SHP77 (cell line): ENCODE measurements at places on chromosomes 6 and 20.

DNA sequence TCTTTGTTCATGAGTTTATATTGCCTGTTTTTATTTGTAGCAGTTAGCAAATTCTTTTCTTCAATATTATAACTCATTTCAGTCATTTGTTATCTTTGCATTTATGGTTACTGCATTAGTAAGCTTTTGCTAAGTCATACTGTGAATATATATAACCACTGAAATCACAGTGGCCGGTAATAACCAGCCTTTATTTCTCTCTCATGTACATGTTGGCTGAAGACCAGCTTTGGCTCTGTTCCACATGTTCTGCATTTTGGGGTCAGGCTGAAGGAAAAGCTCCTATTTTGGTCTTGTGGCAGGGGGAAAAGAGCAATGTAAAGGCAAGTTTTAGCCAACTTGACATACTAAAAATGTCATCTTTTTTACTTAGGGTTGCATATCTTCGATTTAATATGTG is 276.3 kb downstream of the BCKDHB start:
- no peak for DNase-seq

GRCh38 chr6:484086-484745 is 92.7 kb downstream of the IRF4 start:
- DNase-seq: no peak

DNA sequence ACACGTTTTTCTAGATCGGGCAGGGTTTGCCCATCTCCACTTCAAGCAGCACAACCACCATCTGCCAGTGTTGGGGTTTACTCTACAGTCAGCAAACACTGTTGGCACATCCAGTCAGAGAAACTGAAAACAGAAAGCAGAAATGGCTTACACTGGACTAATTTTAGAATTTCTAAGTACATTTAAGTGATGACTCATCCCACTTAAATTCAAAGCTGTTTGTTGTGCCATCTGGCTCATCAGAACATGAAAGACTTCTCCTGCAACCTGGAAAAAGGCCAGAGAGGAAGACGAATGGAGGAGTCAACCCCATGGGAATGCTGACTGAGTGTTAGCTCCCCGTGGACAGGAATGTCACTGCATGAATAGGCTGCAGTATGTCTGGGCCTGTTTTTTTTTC is 21.8 kb downstream of the FAM209B start:
- peak; percentile 98 for DNase-seq

- no peak for DNase-seq
Measured at GRCh38 chr6:99560668-99561067, 7.8 kb downstream of the CCNC start.

- DNase-seq: no peak
Measured at GRCh38 chr20:32858701-32859372, at the start of gene EFCAB8. Gene EFCAB8 (plus strand): TSS chr20:32858923. CDS start chr20:32863793, 4,870 bp downstream.

DNA sequence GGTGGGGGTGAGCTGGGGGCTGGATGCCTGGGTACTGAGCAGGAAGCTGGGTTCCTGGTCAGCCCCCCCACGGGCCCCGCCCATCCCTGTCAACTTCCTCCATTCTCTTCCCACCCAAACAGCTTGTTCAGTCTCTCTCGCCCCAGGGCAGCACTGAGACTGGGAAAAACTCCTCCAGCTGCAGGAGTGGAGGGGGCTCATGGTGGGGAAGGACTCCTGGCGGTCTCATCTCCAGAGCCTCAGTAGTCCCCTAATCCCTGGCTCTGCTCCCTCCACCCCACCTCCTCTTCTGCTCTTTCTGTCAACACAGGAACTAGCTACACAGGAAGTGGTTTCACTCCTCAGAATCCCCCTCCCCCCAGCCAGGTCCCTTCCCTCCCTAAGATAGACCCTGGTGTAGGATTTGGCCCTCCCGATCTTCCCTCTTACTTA is at the start of gene GPSM3:
TSS of gene GPSM3 (minus strand) at position 36 of the 432 bp plus-strand sequence. CDS start 130 bp downstream, outside the sequence.
- DNase-seq: peak; percentile 86

DNA sequence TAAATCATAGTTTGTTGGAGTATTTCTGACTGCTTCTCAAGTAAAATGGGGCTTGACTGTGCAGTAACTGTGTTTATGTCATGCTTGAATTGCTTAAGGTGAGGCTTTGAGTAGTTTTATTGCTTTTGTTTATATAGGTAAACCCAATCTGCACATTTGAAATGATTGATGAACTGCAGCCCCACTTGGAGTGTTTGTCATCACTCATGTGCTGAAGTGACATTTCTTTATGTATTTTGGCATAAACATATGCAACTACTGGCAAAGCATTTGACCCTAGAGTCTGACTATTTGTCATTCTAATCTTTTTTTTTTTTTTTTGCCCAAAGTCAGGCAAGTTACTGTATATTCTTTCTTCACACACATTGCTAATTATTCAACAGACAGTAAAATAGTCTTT is 491.4 kb upstream of the POU3F2 start:
- no peak for DNase-seq

GRCh38 chr6:151681433-151682059 is 125.9 kb upstream of the ESR1 start:
- no peak for DNase-seq

DNA sequence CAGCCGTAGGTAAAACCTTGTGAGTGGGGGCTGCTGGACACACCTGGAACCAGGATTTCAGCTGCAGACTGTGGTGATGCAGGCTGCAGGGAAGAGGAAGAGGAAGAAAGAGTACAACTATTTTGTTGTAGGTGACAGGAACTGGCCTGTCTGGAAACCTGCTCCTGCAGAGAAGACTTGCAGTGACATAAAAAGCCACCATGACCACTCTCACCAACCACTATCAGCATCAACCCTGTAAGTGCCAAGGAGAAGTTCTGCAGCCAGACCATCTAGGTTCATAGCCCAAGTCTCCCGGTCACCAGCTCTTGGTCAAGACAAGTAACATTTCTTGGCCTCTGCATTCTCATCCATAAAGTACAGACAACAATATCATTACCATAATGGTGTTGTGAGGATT is 91.2 kb downstream of the PREX1 start:
- no peak for DNase-seq

DNA sequence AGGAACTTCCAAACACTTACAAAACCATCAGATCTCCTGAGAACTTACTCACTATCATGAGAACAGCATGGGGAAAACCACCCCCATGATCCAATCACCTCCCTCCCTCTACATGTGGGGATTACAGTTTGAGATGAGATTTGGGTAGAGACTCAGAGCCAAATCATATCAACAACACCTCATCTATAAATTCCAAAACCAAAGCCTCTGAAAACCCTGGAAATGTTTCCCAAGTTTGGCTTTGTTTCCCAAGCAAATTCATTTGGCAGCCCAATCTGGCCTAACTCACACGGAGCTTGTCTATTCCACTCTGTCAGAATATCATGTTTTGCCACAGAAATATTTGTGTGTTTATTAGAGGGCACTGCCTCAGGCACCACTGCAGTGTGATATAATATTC is 142.6 kb downstream of the COL9A1 start:
- DNase-seq: no peak

GRCh38 chr6:684831-685636 is 7.9 kb downstream of the EXOC2 start:
- DNase-seq: no peak

DNA sequence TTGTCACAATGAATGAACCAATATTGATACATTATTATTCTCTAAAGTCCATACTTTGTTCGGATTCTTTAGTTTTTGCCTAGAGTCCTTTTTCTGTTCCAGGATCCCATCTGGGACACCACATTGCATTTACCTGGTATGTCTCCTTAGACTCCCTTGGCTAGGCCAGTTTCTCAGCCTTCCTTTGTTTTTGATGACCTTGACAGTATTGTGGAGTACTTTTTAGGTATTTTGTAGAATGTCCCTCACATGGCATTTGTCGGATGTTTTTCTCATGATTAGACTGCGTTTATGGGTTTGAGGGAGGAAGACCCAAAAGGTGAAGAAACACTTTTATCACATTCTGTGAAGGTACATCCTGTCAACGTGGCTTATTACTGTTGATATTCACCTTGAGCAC is 16.9 kb downstream of the PPP1R14C start:
- no peak for DNase-seq

DNA sequence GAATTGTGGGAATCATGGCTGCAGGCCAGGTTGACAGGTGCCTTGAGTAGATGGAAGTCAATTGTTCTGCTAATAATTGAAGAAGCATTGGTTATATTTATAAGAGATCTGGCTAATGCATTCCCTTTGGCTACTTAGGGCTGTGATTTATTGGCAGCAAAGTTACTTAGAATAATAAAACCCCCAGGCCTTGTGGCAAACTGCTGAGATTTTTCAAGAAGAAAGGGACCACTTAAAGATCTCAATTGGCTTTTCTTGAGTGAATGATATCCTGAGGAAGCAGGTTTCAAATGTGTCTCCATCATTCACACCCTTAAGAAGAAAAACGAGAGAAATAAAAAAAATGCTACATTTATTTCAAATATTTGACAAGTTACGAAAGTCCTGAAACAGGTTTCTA is 27.4 kb downstream of the DDO start:
- DNase-seq: no peak

- DNase-seq: no peak
Measured at GRCh38 chr20:40197691-40198090, 491.3 kb downstream of the MAFB start.

DNA sequence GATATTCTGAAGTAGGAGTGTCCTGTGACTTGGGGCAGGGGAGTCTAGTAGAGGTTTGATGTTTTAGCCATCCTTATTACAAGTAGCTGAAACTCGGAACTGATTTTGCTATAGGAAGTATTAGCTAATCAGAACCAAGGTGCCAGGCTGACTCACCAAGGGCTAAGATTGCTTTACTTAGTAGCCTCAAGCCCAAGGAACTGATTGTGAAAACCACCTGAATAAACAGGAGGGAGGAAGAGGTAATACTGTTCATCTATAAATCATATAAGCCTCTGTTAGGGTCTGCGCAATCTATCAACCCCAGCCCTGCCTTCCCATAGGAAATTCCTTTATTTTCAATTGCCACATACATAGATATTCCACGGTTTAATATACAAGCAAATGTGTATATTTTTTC is 54.4 kb downstream of the GNAS start:
- no peak for DNase-seq

- DNase-seq: no peak
Measured at GRCh38 chr6:113894712-113895674, 37.8 kb downstream of the MARCKS start.

DNA sequence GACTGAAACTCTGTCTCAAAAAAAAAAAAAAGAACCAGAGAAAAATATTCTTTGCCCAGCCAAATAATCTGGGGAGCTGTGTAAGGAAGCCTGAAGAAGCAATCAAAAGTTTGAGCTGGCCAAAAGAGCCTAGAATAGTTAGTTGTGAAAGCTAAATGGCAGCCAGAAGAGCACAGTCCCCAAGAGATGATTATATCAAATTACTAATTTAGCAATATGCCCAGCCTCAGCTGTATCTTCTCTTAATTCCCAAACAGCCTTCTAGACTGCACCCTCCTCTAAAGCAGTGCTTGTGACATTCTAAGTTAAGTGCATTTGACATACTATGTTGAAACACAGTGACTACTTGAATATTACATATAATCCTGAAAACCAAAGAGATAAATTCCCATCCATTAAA is 38.9 kb downstream of the CDK19 start:
- DNase-seq: no peak

DNA sequence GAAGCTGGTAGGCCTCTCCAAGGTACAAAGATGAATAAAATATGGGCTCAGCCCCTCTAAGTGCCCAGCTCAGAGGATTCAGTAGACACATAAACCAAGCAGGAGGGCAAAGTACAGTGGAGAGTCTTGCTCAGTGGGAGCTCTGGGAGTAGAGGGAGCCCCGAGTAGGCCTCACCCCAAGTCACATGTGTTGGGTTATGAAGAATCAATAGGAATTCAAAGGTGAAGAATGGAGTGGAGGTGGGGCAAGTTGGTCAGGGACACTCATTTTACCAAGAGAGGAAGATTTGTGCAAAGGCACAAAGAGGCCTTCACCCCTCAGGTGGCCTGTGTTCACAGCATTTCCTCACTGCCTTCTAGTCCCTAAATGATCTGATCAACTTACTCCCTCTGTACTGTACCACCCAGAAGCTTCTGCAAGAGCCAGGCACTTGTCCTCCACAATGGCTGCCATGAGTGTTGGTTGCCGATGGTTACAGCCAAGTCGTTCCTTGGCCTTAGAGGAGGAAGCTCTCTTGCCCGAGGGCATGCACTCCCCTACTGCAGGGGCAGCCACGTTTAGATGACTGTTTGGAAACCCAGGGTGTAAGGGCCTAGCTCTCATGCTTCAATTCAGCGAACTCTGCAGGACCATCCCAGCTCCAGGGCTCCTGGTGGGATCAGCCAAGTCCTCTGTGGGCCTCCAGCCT is 6.7 kb upstream of the CDKN1A start:
- DNase-seq: no peak

DNA sequence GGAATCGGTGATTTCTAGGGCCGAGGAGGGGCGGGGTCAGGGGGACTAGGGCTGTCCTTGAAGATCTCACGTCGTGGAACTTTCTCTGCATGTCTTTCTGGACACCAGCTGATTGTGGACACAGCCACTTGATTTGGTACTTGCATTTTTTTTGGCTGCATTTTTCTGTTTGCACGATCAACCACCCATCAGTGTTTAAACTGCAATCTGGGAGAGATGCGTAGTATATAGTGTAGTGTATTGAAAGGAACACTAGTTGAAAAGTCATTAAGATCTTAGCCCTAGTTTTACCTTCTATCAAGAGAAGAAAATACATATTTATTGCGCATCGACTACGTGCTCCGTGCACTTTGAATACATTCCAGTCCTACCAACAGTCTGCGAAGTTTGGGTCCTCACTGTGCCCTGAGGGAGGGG is 657 bp downstream of the NT5DC1 start:
- no peak for DNase-seq

- DNase-seq: peak; percentile 39
Measured at GRCh38 chr6:166007349-166008263, 160.0 kb downstream of the TBXT start.

GRCh38 chr6:140380427-140381218 is 1006.2 kb upstream of the CITED2 start:
- DNase-seq: no peak

GRCh38 chr6:21340573-21340972 is 253.0 kb upstream of the SOX4 start:
- no peak for DNase-seq

DNA sequence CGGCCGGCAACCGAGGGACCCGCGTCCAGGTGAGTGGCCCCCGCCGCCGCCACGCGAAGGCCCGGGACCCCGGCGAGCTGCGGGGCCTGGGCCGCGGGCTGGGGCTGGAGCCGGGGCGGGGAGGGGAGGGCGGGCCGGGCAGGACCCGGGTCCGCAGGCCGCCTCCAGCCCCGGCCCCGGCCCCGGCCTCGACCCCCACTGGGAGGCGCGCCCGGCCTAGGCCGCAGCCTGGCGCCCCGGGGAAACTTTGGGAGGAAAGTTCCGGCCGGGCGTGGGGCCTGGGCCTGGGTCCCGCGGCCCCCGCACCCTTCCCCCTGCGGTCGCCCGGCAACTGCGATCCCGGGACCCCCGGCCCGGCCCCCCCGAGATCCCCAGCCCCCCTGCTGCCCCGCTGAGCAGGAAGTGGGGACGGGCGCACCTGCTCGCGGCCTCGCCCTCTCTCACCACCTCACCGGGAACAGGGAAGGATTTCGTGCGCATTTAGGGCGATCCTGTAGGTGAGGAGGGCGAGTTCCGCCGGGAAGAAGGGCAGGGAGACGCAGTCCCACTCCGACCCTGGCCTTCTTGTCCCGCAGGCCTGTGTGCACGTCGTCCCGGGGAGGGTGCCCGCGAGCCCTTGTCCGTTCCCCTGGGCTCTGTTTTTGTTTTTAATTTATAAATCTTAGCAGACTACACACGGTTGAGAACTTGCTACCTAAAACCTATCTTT is 402 bp downstream of the OSBPL2 start:
- DNase-seq: peak; percentile 34

GRCh38 chr6:167118839-167119238 is 4.1 kb upstream of the CCR6 start:
- no peak for DNase-seq

- no peak for DNase-seq
Measured at GRCh38 chr6:24425091-24425490, 22.4 kb downstream of the MRS2 start.
